ENCODE measurements at places on chromosomes 13 and 19. TPM values are rescaled to one million over a fixed set of nuclear protein-coding genes. Genes with fewer than 3 reads are reported as not detected.

The SLC7A9 gene
- total RNA-seq: not detected

The ZC3H4 gene
- total RNA-seq: 7.7 TPM

The KLK8 gene
- not detected for total RNA-seq

The EXOC3L2 gene
- 1.3 TPM for total RNA-seq

The TRPC4 gene
- 0.54 TPM for total RNA-seq

Data from dermis lymphatic vessel endothelial cell (primary cell).